ENCODE measurements at places on chromosomes 6 and 20. TPM values are rescaled to one million over a fixed set of nuclear protein-coding genes. Genes with fewer than 3 reads are reported as not detected.

CCDC28A gene
- 18.3 TPM for total RNA-seq

PRL gene
- not detected for total RNA-seq

HLA-G gene
- total RNA-seq, result 0.16 TPM

TNFRSF6B gene
- total RNA-seq, result 0.52 TPM

MYH7B gene
- total RNA-seq, result 0.26 TPM

SRSF12 gene
- total RNA-seq, result not detected

C20orf202 gene
- not detected for total RNA-seq

IL20RA gene
- 0.17 TPM for total RNA-seq

ISM1 gene
- under 0.01 TPM for total RNA-seq

RPS6KA2 gene
- total RNA-seq, result 38.1 TPM

FNDC1 gene
- total RNA-seq, result 0.16 TPM

UST gene
- 15.1 TPM for total RNA-seq

OXT gene
- total RNA-seq, result not detected

FAM83C gene
- not detected for total RNA-seq

HMGA1 gene
- 113 TPM for total RNA-seq

PCSK2 gene
- not detected for total RNA-seq

CRISP2 gene
- not detected for total RNA-seq
